ENCODE measurements at places on chromosomes 1 and 21.

GRCh38 chr21:45366931-45367401 lies 38.0 kb upstream of the COL18A1 start:
- no peak for DNase-seq

GRCh38 chr1:91759076-91759475 lies 126.9 kb downstream of the TGFBR3 start:
- no peak for DNase-seq

GRCh38 chr1:170734412-170735175 lies 70.7 kb downstream of the PRRX1 start:
- no peak for DNase-seq

- DNase-seq: no peak
Measured at GRCh38 chr1:24914226-24915069, 15.6 kb downstream of the RUNX3 start.

GRCh38 chr21:14581902-14582457 lies 35.9 kb upstream of the SAMSN1 start:
- no peak for DNase-seq

DNA sequence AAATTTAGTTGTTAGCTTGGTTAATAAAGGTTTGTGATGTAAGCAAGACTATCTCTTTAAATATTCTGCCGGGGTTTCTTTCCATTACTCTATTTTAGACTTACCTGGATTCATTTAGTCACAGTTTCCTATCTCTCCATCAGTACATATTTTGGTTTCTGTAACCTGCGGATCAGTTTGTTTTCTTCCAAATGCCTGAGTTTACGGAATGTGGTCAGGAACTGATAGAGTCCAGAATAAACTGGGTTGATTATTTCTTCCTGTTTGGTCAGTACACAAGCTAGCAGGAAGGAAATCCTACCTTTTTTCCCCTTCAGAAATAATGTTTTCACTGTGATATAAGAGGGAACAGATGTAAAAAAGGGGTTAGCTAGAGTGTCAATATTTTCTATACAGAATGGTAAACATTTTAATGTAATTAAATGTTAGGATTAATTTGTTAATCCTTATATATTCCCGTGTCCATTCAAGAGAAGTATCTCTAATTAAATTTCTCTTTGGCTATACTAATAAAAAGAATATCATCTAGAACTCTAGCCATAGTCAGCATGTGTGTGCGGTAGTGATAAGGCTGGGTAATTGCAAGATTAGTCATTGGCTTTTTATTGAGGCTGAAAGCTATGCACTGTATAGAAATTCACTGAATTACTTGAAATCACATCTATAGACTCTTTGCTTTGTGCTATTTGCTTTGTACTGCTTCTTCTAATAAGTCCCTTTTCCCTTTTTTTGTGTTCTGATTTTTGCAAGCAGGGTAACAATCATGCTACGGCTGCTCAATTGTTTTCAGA lies 144.7 kb upstream of the ADGRL4 start:
- DNase-seq: no peak

DNA sequence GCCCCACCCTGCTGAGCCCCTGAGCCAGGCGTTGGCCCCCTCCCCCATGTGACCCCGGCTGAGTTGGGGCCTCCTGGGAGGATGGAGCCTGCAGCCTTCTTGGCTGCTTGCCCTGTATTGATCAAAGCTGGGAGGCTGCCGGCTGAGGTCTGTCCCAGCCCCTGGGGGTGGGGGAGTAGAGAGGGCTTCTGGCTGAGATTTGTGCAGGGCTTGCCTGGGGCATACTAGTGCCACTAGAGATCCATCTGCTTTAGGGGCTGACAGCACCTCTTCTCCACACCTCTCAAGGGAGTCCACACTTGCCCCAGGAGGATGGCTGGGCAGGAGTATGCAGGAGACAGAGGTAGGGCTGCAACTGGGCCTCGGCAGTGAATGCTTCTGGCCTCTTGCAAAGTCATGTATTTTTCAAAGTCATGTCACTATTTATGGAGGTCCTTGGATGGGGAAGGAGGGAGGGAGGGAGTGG lies 53.6 kb upstream of the SSBP3 start:
- DNase-seq: no peak

DNA sequence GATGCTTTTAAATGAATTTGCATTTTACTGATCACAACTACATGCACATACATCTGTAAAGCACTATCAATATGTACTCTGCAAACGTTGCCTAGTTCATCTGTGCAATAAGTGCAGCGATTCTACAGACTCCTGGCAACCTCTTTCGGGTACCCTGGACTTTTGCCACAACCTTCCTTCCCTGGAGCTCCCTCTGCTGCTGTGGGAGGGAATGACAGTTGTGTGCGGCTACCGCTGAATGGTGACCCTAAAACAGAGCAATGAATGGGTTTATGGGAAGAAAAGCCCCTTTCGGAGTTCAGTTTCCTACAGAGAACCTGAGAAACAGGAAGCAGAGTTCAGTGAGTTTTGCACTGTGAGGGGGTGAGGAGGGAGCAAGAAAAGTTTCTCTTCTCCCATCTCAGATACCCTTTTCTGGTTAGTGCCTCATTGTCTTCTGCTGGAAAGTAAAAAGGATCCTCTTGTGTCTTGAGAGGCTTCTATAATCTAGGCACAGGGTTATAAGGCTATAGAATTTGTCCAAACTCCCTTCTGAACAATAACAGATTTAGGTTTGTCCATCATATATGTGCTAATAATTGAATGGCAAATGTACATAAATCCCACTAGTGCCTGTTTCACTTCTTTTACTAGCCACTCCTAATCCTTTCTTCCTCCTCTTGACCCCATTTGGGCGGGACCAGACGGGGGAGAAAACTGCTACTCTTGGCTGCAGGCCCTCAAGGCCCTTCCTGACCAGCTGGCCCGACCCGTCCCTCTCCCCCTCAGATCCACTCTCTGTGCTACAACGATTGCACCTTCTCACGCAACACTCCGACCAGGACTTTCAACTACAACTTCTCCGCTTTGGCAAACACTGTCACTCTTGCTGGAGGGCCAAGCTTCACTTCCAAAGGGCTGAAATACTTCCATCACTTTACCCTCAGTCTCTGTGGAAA lies 19.8 kb upstream of the SARS1 start:
- no peak for DNase-seq

DNA sequence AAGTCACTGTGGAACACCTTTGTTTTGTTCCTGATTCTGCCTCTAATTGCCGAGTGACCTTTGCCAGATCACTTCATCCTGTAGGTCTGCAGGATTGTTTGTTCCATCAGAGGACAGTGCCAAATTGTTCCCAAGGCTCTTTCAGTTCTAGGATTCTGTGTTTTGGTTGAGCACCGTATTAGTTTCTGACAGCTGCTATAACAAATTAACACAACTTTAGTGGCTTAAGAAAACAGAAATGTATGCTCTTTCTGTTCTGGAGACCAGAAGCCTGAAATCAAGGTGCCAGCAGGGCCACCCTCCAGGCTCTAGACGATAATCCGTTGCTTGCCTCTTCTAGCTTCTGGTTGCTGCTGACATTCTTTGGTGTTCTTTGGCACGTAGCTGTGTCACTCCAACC lies 3.4 kb upstream of the PIGR start:
- no peak for DNase-seq

DNA sequence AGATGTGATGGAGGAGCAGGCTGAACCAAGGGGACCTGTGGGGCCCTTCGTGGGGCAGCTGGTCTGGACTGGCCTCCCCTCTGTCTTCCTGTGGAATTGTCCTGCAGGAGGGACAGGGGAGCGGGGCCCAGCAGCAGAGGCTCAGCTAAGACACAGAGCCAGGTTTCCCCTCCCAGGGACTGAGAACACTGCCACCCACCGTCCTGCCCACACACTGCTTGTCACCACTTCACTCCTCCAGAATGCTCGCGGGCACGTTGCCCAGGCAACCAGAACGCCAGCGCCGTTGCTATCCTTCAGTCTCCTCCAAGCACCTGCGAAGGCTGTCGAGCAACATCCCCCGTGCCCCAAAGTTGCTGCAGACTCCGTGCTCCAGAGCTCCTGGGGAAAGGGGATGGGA lies 46.4 kb downstream of the AJAP1 start:
- no peak for DNase-seq

- no peak for DNase-seq
Measured at GRCh38 chr21:33286600-33287456, 20.7 kb downstream of the IL10RB start.

GRCh38 chr1:22832414-22832786 lies 121.8 kb downstream of the EPHB2 start:
- DNase-seq: no peak

DNA sequence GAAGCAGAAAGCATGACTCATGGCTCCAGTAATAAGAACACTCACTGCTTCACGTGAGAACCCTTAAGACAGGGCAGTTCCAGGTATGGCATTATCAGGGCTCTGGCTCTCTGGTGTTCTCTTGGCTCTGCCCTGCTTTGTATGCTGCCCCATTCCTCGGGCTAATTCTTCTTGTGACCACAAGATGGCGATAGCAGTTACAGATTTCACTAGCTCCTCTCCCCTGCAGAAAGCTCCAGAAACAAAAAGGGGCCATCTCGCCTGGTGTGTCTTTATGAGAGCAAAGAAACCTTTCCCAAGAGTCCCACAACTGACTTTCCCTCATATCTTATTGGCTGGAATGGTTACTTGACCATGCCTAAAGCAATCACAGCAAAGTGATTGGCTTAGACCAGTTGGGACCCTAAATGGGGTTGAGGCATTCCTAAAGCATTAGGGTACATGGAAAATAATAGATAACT lies 60.1 kb downstream of the F3 start:
- peak; percentile 3 for DNase-seq

DNA sequence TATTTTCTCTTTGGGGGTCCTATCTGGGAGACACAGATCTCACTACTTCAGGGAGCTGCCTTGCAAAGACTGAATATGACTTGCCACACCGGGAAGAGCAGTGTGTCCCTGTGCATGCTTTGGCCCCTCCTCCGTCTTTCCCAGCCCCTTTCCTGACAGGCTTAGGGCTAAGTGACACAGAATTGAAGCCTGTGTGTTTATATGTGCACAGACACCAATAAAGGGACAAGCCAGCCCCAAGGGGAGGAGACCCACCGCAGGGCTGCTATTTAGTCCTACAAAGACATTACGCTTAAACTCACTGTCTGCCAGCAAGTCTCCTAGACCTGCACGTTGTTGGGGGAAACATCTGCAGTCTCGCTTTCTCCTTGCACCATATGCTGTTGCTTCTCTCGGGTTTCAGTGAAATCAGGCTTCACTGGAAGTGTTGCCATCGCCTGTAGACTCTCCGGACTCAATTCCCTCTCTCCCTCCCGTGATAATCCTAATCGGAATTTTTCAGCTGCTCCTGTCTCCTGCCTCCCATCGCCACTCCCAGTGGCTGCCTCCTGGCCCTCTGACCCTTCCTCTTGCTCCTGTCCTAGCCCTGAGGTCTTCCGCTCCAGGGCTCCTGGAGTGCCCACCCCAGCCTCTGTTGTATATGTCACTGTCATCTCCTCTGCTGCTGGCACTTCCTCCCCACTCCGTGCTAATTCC lies 58.5 kb upstream of the LRRC53 start:
- no peak for DNase-seq

GRCh38 chr1:118483245-118484006 lies 298.4 kb upstream of the SPAG17 start:
- DNase-seq: no peak

DNA sequence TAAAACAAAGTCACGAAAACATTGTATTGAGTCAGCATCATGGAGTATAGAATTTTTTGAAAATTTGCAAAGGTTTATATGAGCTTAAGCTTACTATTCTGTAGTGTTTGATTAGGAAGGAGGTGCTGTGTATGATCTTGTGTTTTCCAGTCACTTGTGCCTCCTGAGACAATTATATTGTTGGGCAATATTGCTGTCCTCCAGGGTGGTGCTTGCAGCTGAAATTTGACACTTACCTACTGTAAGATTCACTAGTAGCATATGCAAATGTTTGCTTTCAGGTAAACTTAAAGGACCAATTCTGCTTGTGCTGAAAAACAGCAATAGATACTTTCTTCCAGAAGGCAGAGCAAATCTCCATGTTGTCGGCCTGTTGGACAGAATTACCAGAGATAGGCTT lies 268.0 kb downstream of the TGFB2 start:
- no peak for DNase-seq

DNA sequence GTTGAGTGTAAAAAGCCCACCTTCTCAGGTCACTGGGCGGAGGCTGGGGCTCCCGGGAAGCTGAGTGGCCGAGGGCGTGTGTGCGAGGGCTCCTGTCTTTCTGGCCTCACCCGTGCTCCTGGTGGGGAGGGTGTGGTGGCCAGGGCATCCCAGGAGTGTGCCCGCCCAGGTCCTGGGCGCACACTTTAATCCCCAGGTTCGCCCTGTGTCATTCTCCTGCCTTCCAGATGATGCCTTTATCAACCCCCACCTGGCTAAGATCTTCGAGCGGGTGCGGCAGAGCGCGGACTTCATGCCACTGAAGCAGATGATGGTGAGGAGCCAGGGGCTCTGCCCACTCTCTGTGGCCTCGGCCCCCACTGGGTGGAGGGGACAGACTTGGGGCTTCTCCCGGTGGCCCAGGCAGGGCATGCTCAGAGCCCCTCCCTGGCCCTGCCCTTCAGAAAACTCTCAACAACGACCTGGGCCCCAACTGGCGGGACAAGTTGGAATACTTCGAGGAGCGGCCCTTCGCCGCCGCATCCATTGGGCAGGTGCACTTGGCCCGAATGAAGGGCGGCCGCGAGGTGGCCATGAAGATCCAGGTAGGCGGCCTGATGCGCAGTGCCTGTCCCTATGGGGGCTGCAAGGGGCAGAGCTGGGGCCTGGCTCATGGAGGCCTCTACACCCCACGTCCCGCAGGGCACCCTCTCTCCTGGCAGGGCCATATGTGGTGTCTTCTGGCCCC lies 42.5 kb downstream of the COQ8A start:
- DNase-seq: no peak

- DNase-seq: no peak
Measured at GRCh38 chr1:151519667-151520066, 8.5 kb downstream of the CGN start.

DNA sequence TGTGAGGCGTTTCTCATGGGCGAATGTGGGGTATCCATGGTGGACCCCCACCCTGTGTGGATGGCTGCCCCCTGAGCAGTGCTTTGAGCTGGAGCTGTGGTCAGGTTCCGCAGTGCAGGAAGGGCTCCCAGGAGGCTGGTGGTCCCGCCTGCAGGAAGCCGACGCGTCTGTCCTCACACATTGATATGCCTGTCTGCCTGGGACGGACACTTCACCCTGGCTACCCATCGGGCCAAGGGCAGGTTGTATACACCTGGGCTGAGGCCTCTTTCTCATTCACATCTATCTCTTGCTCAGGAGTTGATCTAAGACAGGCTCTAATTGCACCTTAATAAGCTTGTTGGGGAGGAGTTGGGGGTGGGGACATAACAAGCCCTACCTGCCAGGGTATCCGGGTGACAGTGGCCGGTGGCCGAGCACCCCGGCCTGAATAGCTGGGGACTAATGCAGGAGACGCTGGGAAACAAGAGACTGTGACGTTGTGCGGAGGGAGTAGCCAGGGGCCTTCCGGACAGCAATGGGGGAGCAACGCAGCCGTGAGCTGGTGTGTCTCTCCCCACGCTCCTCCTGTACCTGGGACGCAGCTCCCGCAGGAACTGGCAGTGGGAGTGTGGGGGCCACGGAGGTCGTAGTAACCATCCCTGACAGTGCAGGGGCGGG lies 21.7 kb downstream of the PDXK start:
- peak; percentile 65 for DNase-seq

GRCh38 chr1:9717193-9718005 lies 65.9 kb downstream of the PIK3CD start:
- DNase-seq: peak; percentile 83

Measured in effector memory CD4-positive, alpha-beta T cell (primary cell).